ENCODE measurements at places on chromosomes 2 and 18.

GRCh38 chr2:66346231-66346664 lies 88.7 kb upstream of the MEIS1 start:
- DNase-seq: no peak

DNA sequence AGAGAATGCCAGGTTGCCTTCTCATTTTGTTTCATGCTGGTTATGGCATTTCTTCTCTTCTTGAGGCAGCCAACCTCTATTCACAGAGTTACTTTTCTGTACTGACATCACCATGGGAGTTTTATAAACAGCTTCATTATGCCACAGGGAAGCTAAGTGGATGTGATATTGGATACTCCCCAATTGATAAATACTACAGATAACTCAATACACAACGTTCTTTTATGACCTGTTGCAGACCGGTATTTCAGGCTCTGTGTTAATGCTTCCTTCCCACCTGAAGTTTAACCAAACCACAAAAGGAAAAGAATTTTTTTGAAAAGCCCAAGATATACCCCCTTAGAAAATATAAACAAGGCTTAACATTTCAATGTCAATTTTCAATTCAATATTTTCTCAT lies 258.3 kb upstream of the SOX11 start:
- DNase-seq: no peak

- DNase-seq: no peak
These were observed 27.7 kb upstream of the CHMP1B start for GRCh38 chr18:11823545-11823944.

DNA sequence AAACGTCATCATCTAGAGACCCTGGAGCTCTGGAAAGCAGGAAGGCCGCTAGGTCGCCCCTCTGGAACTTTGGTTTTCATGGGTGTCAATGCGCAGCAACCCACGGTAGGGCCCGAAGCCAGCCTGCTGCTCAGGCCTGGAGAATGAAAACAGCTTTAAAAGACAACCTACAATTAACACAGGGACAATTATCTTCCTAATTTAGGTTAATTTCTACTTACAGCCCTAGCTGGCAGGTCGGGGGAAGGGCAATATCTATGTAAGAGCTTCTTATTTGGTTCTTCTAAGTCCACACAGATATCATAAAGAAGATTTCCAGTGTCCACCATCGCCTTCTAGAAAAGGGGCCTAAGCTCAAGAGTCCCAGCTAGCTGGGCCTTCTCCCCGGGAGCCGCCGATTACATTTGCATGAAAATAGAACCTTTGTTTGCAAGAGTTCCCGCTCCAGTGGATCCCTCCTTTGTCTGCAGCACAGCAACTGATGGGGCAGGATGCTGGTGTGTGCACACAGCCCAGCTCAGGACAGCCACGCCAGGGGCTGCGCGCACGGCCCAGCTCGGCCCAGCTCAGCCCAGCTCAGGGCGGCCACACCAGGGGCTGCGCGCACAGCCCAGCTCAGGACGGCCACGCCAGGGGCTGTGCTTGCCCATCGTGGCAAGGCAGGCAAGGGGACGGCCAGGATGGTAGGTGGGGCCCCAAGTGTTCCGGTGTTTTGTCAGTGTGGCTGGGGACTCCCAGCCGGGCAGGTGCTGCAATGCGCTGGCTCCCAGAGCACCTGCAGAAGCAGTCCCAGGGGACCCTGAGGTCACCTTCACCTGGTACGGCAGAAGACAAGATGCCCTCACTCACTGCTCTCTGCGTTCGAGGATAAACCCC lies 109.1 kb downstream of the HDAC4 start:
- DNase-seq: no peak

GRCh38 chr18:41459656-41460055 lies 495.4 kb upstream of the PIK3C3 start:
- DNase-seq: no peak

DNA sequence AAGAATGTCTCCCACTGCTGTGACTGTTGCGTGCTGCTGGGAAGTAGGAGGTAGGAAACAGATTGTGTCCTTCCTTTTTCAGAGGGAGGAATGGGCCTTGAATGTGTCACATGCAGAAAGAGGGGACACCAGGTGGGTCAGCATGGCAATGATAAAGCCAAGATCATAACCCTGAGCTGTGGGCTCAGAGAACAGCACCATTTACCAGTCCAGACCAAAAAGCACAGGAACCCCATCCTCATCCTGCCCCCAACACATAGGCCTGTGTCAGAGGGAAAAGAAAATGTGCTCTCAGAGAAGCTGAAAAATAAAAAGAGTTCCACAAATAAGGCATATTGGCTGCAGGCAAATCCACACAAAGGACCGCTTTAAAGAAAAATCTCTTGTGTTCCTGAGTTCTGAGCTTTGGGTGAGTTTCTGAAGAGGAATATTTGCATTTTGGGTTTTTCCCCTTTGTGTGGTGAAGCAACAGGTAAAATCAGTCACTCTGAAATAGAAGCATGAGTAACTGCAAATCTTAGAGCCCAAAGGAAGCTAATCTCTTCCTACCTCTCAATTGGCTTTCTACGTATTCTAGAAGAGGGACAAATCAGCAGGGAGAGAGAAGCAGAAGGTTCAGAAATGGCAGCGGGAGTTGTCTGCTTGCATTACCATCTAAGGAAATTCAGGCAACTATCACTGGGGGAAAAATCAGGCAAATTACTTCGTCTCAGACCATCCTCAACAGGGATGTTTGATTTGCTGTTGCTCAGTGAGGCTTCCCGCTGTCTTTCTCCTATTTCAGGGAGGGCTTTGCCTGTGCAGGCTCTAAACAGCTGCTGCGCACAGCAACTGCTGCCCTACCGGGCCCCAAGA lies 106.8 kb downstream of the BCL11A start:
- DNase-seq: no peak

All from nephron progenitor cell (in vitro differentiated cells).